ENCODE measurements at places on chromosomes 1 and 21.

- no peak for DNase-seq
Measured at GRCh38 chr1:56139836-56140235, 439.5 kb downstream of the PLPP3 start.

- peak; percentile 87 for DNase-seq
Measured at GRCh38 chr1:16175610-16176553, 20.0 kb upstream of the EPHA2 start.

GRCh38 chr1:243286409-243287122 lies 30.7 kb downstream of the SDCCAG8 start:
- DNase-seq, result no peak

DNA sequence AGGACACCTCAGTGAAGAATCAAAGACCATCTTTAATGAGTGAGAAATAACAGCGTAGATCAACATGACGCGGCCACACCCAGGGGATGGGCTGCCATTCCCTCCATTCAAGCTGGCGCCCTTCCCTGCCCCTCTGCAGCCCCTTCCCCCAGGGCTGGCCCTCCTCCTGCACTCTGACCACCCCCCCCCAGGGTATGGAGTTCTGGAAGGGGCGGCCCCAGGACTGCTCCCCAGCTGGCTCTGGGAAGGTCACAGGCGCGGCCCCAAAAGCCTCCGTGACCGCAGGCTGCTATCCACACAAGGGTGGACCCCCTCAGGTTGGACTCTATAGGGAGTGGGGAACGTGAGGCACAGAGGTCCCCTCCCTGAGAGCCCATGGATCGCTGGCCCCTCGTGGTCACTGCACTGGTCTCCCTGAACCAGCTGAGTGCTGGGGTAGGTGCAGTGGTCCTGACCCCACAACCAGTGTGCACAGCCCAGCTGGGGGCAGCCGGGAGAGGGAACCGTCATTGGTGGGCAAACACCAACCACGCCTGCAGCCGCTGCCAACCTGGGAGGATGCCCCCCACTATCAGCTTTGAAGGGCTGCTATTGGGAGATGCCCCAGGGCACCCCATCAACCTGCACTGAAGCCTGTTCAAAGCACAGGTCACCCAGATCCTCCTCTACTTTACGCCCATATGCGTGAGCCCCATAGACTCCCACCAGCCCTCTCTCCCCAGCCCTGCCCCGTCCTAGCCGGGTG lies 16.1 kb upstream of the GPR153 start:
- no peak for DNase-seq

- peak; percentile 80 for DNase-seq
Measured at GRCh38 chr1:23544444-23545389, 13.7 kb upstream of the E2F2 start.

- DNase-seq, result no peak
Measured at GRCh38 chr1:231186356-231187115, 24.7 kb downstream of the TRIM67 start.

DNA sequence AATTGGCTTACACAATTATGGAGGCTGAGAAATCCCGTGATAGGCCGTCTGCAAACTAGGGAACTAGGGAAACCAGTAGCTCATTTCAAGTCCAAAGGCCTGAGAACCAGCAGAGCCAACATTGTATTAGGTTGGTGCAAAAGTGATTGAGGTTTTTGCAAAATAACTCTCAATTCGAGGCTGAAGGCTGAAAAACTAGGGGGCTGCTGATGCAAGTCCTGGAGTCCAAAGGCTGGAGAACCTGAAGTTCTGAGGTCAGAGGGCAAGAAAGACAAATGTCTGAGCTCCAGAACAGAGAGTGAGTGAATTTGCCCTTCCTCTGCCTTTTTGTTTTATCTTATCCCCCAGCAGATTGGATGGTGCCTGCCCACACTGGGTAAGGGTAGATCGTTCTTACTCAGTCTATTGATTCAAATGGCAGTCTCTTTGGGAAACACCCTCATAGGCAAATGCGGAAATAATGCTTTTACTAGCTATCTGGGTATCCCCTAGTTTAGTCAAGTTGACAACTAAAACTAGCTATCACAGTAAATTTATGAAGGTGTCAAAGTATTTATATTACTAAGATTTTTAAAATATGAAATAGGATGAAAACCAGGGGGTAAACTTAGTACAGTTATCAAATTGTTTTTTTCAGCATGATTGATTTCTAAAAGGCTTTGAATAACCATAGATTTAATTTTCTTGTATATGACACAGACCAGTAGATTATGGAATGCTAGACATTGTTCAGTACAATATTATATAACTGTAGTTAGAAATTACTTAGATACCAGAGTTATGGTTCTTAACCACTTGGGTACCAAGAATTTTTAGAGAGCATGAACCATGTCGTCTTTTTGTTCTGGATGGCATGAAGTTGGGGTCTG lies 15.4 kb downstream of the RABGAP1L start:
- DNase-seq, result no peak

GRCh38 chr1:195236991-195237889 lies 1371.0 kb downstream of the KCNT2 start:
- no peak for DNase-seq

- peak; percentile 42 for DNase-seq
Measured at GRCh38 chr1:240122639-240123613, 31.2 kb downstream of the FMN2 start.

DNA sequence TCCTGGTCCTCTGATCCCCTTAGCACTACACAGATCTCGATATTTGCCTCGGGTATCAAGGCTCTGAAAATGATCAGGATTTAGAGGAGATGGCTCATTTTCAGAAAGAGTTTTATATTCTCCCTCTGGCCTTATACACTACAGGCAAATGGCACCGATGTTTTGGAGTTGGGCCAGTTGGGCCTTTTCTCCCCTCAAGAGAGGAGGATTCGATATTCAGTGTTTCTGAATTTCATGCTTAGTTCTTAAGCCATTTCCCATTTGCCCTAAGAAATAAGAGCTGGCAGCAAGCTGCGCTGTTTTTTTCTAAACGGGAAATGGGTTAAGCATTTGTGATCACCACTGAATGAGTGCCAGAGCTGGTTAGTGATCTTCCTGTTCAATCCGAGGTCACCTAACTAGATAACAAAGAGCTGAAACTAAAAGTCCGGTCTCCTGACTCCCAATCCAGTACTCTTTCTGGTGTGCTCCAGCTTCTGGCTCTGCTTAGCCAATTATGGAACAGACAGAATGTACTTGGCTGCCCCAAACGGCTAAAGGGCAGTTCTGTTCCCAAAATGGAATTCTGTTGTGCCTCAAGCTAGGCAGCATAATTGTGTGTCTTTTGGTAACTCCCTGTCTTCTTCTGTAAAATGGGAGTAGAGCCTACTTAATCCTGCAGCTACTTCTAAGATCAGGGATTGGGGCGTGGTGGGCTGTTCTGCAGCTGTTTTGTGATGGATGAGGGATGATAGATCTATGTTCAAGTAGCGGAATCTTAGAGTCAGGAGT lies 1.2 kb upstream of the CPT2 start:
- no peak for DNase-seq

GRCh38 chr1:239719642-239720258 lies 333.4 kb downstream of the CHRM3 start:
- no peak for DNase-seq

- no peak for DNase-seq
Measured at GRCh38 chr1:206550446-206550845, 43.1 kb downstream of the RASSF5 start.

DNA sequence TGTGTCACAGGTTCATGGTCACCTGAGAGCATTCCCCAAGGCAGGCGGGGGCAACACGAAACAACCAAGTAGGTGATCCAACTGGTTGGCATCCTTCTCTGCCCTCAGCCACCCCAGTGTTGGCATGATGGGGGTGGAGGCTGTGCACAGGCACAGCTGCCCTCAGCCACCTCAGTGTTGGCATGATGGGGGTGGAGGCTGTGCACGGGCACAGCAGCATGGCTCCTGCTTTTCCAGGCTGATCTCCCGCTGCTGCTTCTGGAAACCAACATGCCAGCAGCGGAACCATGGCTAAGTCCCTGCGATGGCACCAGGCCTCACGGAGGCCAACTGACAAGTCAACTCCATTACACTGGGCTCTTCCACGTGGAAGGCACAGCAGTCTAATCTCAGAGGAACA lies 447.8 kb downstream of the PTPRU start:
- no peak for DNase-seq

DNA sequence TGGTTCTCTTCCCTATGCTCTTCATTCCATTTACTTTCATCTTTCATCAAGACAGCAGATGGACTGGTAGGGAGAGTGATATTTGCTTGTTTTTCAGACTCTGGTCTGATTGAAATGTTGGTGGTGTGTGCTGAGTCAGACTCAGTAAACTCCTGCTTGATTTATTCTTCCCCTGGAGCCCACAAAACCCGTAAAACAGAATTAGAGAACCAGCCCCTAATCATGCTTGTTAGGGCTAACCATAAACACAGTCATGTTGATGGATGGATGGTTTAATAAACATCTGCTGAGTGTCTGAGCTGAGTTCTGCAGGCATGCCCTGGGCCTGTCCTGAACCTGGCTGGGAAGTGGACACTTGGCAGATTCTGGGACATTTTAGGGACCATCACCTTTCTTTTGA lies 24.8 kb downstream of the NOS1AP start:
- DNase-seq, result peak; percentile 73

- no peak for DNase-seq
Measured at GRCh38 chr1:70220517-70221237, 503 bp upstream of the SRSF11 start.

GRCh38 chr1:236880209-236880608 lies 85.1 kb downstream of the MTR start:
- DNase-seq, result no peak

DNA sequence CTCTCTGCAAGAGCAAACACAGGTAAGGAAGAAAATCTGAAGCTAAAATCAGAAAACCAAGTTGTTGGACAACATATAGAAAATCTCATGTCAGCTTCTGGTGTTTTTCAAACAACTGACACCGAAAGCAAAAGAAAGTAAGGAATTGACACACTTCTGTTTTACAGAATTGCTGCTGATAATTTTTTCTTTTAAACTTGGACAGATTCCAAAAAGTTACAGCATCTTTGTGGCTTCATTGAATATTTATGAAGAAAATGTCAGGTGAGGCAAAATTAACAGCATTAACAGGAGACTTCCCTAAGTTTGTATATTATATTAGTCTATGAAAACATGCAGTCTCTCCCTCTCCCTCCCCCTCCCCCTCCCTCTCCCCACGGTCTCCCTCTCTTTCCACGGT lies 14.9 kb upstream of the CTSS start:
- no peak for DNase-seq

DNA sequence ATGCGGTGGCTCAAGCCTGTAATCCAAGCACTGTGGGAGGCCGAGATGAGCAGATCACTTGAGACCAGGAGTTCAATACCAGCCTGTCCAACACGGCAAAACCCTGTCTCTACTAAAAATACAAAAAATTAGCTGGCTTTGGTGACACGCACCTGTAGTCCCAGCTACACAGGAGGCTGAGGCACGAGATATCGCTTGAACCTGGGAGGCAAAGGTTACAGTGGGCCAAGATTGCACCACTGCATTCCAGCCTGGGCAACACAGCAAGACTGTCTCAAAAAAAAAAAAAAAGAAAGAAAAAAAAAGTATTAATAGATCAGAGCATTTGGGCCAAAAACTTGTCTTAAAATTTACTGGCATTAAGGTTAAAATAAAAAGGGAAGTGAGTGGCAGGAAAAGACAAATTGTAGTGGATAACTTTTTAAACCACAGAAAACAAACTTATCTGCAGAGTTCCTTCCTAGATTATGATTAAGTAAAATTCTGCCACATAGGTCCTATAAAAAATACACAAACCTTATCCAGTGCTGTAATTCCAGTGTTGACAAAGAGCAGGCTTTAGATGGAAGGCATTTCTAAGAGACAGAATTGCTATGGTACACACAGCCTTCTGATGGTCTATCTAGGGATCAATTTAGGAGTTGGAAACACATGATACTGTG lies 53.3 kb downstream of the EIF4G3 start:
- no peak for DNase-seq

- DNase-seq, result no peak
Measured at GRCh38 chr1:230725256-230726012, 11.5 kb upstream of the AGT start.

DNA sequence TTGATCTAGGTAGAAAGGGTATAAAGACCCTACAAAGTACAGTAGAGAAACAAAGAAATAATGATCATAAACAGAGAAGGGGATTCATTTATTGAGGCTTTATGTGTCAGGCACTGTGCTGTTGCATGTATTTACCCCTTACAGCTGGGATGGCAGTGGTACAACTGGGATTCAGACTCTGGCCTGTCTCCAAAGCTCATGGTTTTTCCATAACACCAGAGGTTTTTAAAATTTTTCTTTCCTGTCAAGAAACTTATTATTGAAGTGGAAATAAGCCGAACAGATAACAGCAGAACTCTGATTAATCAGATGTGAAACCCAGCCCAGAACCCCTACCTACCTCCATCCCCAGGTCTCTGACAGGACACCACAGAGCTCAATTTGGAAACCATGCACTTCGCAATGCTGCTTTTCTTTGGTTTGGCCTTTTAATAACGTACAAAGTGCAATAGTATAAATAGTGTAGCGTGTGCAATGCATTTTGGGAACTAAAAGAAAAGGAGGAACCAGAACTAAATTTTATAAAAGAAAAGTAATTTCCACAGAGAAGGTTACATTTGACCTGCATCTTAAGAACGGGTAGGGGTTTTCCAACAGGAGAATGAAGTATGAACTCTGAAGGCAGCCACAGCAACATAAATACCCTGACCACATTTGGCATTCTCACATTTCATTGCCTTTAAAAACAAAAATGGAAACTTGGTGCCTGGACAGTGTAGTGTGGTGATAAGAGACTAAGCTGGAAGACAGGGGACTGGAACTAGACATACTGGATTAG lies 92.0 kb upstream of the S1PR1 start:
- DNase-seq, result no peak

GRCh38 chr1:227544067-227545050 lies 19.0 kb upstream of the ZNF678 start:
- no peak for DNase-seq

GRCh38 chr1:159800177-159800930 lies 1.8 kb upstream of the FCRL6 start:
- DNase-seq, result peak; percentile 27

- no peak for DNase-seq
Measured at GRCh38 chr1:32925403-32926162, 24.4 kb upstream of the TMEM54 start.
